ENCODE measurements at places on chromosomes 12 and 14.
A peak's percentile ranks its signal among the peaks of the same experiment; 100 is the strongest.

GRCh38 chr14:48398675-48399282 lies 723.4 kb upstream of the MDGA2 start:
- DNase-seq = no peak

DNA sequence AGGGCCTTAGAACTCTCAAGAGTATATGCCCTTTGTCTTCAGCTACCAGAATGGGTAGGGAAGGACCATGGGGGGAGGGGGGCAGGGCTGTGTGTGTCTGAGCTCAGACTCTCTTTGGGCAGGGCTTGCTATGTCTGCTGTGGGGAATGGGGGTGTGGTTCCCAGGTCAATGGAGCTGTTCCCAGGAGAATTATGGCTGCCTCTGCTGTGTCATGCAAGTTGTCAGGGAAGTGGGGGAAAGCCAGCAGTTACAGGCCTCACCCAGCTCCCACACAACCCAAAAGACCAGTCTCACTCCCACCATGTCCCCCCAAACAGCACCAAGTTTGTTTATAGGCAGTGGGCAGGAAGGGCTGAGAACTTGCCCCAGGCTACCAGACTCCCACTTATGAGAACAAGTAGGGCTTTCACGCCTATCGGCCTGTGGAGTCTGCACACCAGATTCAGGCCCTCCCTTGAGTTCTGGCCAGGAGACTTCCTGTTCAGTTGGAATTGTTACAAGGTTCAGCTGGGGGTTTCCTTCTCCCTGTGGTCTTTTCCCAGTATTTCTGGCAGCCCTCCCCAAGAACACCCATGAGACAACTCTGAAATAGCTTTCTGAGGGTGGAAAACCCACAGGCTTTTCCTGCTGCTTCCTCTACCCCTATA lies 6.1 kb upstream of the SERPINA11 start:
- DNase-seq = no peak

- no peak for DNase-seq
Measured at GRCh38 chr14:84856751-84857534, 673.0 kb upstream of the FLRT2 start.

DNA sequence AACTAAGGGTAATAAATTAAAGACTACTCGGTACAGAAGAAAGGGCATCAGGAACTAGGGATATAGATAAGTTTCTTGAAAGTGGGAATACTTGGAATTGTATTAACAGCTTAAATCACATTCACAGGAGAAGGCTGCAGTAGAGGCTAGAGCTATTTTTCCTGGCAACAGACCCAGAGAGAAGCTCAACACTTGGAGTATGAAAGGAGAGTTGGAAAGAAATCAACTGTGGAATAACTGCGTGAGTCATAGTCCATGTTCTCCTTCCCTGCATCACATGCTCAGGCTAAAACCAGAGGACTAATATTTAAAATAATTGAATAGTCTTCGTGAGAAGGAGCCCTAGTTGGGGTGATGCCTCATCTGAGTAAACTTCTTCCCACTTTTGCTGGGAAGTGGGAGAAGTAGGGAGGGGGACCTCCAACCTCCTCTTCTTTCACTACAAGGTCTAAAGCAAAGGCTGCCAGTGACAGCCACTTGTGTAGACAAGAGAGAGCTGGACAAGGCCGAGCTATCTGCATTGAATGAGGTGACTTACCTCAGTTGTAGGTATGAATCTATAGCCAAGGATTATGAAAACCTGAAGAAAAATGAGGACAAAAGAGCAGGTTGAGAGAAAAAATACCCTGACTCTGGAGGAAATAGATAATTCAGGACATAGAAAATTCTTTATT lies 32.7 kb downstream of the DYRK2 start:
- no peak for DNase-seq

DNA sequence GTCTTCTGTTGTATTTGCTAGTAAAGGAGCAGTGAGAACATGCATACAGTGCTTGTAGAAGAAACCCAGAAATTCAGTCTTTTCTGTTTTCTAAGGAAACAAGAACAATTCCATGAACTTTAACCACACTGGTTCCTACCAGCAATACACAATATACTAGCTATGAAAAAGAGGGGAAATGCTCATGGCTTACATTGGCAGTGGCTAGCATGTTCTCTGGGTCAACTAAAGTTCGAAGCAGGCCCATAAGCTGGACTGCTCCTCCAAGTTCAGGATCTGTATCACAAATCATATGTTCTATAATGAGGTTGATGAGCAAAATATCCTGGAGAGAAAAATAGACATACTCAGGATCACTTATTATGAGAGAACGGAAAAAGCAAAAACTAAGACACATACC lies 37.1 kb downstream of the PPP4R3A start:
- DNase-seq = no peak

GRCh38 chr14:105469456-105470349 lies 4.9 kb upstream of the CRIP2 start:
- DNase-seq = no peak

- DNase-seq = no peak
Measured at GRCh38 chr12:78096909-78097597, 266.4 kb downstream of the NAV3 start.

DNA sequence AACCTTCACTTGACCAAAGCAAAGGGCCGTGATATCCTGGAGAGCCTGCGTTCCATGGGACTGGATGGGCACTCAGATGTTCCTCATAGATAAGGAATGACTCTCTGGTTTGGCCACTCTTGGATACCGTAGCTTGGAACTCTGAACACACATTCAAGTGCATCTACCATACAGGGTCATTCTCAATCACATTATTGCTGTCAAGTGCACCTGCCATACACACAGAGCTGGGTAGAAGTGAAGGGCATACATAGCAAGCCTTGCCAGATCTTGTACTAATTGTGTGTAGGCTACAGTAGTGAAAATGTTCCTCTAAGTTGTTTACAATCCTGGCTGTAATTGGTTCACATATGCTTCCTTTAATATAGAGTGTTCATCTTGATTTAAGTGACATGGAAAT lies 58.3 kb downstream of the PELI2 start:
- DNase-seq = no peak

- peak; percentile 13 for DNase-seq
Measured at GRCh38 chr14:99604766-99605298, 825 bp upstream of the CCDC85C start.

DNA sequence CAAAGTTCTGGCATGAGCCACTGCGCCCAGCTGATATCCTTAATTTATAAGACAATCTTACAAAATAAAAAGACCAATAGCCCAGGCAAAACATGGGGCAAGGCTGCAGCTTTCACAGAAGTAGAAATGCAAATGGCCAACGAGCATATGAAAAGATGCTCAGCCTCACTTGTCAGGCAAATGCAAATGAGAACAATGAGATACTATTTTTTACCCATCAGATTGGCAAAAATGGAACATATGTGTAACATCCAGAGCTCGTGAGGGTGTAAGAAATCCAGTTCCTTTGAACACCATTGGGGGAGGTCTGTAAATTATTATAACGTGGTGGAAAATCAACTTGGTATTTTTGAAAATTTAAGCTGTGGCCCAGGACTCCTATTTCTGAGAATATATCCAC lies 14.6 kb downstream of the MAP1LC3B2 start:
- no peak for DNase-seq

DNA sequence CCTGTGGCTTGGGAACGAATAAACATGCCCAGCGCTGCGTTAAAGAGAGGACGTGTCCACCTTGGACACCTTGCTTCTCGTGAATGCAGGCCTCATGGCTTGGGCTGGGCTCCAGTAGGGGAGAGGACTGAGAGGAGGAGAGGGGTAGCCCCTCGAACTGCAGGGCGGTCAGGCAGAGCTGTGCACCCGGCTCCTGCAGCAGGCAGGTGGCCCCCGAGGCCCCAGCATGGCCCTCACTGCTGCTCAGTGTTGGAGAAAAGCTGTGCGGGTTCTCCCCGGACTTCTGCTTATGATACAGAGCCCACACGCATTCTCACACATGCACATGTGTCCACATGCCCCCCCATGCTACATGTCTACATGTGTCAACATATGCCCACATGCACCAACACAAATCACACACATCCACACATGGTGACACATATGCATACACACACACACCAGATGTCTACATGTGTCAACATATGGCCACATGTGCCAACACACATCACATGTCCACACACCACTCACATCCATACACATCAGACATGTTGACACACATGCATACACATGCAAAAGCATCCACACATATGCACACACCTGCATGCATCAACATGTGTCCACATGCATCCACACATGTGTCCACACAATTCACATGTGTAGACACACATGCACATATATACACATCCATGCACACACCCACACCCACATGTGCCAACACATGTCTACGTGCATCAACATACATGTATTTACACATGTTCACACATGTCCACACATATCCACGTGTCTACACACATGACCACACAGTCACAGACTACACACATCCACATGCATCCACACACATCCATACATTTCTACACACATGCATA lies 3.0 kb downstream of the ADGRD1 start:
- no peak for DNase-seq

- no peak for DNase-seq
Measured at GRCh38 chr14:77325746-77326094, 4.9 kb downstream of the GSTZ1 start.

DNA sequence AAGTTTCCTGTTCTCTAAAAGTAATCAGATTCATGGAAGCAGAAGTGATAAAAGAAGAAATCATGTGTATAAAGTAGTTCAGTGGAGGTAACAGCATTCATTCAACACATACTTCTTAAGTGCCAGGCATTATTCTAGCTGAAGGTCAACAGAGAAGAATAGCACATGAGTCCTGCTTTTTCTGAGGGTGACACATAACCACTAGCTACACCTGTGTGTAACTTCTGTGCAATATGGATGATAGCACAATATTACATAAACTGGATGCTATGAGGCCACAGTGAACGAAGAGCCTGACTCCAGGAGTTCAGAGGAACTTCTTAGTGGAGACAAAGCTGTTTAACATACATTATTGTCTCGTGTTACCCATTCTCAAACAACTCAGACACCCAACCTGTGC lies 114.3 kb upstream of the PCED1B start:
- no peak for DNase-seq

DNA sequence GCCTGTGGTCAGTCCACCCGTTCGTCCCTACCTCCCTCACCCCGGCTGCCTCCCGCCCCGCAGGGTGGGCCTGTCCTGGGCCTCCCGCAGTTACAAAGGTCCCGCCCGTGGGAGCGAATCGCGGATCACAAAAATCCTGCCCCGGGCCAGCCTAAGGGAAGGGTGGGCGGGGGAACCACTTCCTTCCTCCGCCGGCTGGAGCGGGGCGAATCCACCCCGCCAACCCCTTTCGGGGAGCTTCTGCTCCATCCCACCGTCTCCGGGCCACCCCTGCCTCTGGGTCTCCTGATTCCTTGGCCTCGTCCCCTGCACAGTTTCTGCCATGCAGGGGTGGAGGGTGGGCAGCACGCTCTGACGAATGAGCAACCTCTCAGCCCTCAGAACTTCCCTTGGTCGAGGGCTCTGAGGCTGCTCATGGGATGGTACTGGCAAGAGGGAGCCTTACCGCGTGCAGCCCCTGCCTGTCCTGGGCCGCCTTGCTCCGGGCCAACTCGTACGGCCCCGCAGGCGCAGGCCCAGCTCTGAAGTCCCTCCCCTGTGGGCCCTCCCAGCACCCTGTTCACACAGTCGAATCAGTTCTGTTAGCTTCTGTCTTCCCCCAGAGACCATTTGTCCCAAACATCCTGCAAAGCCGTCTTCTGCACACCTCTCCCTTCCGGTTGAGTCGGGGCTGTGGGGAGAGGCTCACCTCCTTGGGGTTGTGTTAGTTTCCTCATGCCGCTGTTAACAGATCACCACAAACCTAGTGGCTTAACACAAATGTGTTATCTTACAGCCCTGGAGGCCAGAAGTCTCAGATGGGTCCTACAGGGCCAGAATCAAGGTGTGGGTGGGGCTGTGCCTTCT lies 589 bp upstream of the HVCN1 start:
- DNase-seq = peak; percentile 13

DNA sequence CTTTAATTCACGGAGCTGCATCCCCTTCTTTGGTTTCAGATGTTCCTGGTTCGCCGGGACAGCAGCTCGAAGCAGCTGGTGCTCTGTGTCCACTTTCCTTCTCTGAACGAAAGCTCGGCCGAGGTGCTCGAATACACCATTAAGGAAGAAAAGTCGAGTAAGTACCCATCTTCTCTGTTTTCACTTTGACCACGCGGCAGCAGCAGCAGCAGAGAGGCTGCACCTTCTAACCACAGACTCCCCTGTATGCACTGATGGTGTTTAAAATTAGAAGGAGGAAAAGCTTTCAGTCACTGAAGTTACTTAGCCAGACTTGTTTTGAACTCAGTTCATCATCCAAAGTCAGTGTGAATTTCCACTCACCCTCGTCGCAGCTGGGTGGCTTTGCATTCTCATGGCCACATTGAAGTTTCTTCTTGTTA lies 63.8 kb downstream of the RIN3 start:
- no peak for DNase-seq

- DNase-seq = no peak
Measured at GRCh38 chr12:92574051-92574783, 128.6 kb upstream of the PLEKHG7 start.

- DNase-seq = no peak
Measured at GRCh38 chr14:82642425-82642824, 1108.8 kb upstream of the SEL1L start.

DNA sequence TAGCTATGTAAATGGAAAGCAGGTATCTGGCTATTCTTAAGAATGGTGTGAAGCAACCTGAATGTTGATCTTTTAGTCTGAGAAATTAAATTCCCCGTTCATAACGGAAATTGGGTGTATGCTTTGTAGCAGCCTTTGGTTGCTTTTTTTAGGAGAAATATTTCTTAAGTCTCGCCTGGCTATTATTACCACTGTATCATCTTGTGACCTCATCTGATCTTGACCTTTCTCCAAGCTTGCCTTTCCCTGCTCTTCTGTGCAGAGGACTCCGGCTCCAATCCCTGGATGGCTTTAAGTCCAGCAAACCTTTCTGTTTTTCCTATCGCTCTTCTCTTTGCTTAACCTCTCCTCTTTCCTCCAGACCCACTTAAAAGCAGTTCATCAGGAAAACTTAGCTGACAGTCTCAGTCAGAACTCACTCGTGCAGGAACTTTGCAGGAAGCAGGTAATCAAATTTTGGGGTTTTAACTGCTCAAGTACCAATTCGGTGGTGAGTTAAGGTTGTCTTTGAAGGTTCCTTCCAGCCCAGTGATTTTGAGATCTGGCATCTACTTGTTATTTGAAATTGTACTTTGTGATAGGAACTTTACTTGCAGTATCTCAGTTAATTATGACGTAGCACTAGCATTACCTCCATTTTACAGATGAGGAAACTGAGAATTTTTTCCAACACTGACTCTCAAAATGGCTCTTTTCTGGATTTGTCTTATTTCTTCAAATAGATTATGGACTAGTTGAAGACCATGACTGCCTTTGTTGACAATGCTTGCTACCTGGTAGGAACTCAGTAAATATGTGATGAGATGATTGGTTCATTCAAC lies 14.1 kb downstream of the PPFIBP1 start:
- DNase-seq = no peak

GRCh38 chr12:54463034-54463433 lies 10.4 kb downstream of the GTSF1 start:
- no peak for DNase-seq

- no peak for DNase-seq
Measured at GRCh38 chr12:106709068-106709511, 65.4 kb upstream of the RIC8B start.

DNA sequence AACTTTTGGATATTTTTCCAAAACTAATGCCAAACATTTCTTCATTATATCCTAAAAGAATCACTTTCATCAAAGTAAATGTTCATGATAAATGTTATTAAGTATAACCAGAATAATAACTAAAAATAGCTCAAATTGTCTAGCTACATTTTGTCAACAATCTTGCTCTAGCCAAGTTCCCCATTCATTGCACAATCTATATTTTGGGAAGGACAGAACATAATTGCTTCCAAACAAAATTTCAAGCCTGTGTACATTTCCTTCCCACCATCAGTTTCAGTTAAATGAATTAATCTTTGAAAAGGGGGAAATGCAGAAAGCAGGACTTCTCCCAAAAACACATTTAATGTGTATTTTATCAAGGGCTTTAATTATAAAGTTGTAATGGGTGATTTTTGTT lies 98.0 kb upstream of the PLEKHG7 start:
- no peak for DNase-seq

Data from stimulated activated CD8-positive, alpha-beta memory T cell treated with anti-CD3 and anti-CD28 coated beads, Interleukin-15, amount 100 ng/mL, for 24 hours (primary cell).